ENCODE measurements at places on chromosomes 7 and 10.

- DNase-seq: no peak
Measured at GRCh38 chr7:24025094-24025493, 258.9 kb upstream of the NPY start.

DNA sequence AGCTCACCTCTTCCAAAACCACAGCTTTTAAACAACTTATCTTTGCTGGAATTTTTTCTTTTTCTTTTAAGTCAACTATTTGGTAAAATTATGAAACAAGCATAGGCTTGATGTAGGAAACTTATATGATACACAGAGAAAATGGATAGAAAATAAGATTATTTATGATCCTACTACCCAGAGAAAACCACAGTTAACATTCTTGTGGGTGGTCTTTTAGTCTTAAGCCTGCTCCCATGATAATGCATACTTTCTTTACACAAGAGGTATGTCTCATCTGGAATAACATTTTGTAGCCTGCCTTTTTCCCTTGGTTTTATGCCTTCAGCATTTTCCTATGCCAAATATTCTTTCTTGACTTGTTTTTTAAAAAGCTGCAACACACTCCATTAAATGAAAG is 21.4 kb downstream of the PLPP4 start:
- DNase-seq: no peak

GRCh38 chr10:62647375-62648092 is 157.0 kb upstream of the ADO start:
- no peak for DNase-seq

- DNase-seq: no peak
Measured at GRCh38 chr10:76766682-76767081, 870.9 kb downstream of the KCNMA1 start.

DNA sequence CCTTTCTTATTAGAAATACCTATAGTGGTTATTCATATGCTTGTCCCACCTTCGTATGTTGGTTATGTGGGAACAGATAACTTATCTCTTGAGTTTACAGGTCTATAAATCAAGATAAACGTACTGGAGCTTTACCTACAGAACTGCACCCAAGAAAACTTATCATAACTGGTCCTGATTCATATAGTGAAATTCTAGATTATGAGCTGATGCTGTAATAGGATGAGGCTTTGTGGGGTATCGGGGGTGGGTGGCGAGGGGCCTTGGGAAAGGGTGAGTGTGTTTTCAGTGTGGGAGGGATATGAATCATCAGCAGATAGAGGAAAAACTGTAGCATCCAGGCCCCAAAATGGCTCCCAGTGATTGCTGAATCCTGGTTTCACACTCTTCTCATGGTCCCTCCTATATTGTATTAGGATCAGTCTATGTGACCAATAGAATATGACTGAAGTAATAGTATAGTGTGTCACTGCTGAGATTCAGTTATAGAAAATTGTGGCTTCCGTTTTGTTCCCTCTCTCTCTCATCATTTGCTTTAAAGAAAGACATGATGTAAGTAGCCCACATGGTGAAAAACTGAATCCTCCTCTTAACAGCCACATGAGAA is 706.8 kb upstream of the LRRTM3 start:
- DNase-seq: no peak

DNA sequence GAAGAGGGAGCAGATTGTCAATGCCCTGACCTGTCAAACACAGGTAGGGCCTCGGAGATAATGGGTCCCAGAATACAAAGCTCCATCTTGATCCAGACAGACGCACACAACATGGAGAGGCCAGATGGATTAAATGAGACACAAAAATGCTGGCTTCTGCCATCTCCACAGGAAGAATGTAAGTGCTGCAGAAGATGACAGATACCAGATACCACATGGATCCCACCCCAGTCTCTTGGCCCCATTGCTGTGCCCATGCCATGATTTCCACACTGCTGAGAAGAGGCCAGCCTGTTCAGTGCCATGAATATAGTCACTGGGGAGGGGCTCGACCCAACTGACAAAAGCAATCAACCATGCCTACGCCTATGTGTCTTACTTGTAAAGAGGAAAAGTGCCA is 487.9 kb downstream of the PARD3 start:
- no peak for DNase-seq

- DNase-seq: peak; percentile 43
Measured at GRCh38 chr7:47945261-47946015, 2.8 kb downstream of the PKD1L1 start.

DNA sequence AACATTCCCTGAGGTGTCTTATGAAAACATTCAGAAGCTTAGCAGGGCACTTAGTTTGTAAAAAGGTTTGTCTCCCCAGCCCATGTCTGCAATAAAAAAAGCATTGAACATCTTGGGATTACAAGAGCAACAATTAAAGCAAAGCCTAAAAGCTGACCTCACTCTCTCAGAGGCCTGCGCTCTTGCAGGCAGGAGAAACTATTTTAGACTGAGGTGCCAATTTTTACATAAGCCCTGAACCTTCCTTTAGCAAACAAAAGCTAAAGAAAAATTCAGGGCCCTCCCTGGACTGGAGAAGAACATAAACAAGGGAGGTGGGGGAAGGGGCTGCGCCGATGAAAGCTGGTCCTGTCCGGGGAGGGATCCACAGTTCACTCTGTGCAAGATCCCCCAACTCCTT is 312.7 kb upstream of the RNF32 start:
- no peak for DNase-seq

- DNase-seq: no peak
Measured at GRCh38 chr10:101214446-101215396, 14.5 kb downstream of the LBX1 start.

Data from GM12892 (cell line).